ENCODE measurements at places on chromosomes 1 and 21. TPM values are rescaled to one million over a fixed set of nuclear protein-coding genes. Genes with fewer than 3 reads are reported as not detected.

SMPDL3B gene
- total RNA-seq = 37.8 TPM

OR2AK2 gene
- total RNA-seq = 0.67 TPM

DNA sequence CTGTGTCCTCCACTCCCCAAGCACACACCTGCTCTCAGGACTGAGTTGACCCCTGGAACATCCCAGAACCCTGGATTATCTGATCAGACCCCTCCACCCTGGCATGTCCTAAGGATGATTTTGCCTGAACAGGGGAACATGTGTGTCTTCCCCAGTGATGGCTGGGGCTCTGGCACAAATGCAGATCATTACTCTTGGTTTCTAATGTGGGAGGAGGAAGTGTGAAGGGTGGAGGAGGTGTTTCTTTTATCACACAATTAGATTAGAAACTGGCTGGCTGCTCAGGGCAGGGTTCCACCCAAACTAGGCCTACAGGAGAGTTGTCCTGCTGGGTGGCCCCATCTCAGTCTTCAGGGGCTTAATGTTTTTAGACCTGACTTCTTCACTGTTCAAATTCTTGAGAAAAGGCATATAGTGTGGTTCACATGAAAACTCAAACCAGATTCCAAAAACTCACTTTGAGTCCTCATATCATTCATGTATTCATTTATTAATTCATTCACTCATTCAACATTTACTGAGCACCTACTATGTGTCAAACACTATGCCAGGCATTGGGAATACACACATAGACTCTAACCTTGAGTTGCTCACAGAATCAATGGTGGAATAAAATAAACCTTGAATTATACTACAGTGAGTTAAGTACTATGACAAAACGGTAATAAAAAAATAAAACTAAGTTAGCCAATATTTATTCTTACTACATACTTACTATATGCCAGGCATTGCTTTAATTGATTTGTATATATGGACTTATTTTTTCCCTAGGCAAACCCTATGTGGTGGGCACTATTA is 221.8 kb upstream of the JUN start:
- H3K27ac ChIP-seq = no peak overlapping the region
- H3K4me3 ChIP-seq = no peak overlapping the region
- H3K36me3 ChIP-seq = no peaks in the 10 kb centered on the region
- DNase-seq = no peak
- H3K27me3 ChIP-seq = no peaks in the 10 kb centered on the region

DNA sequence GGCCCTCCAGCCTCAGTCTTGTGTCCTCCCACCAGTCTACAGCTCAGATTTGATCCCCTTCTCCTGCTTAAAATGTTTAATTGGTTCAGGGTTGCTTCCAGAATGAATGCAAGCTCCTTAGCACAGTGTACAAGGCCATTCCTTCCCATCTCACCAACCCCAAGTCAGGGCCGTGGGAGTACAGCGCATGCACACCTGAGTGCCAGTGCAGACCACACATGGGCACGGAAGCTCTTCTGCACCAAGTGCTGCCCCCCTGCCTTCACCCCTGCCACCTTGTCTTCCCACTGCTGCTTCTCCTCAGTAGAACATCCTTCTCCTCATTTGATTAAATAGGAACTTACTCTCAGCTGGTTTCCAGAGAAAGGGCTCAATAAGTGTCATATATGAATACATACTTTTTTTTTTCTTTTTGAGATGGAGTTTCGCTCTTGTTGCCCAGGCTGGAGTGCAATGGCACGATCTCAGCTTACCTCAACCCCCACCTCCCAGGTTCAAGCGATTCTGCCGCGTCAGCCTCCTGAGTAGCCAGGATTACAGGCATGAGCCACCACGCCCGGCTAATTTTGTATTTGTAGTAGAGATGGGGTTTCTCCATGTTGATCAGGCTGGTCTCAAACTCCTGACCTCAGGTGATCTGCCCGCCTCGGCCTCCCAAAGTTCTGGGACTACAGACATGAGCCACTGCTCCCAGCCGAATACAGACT is 9.3 kb downstream of the PMF1 start:
- no peaks in the 10 kb centered on the region for H3K4me1 ChIP-seq
- H3K36me3 ChIP-seq = peaks cover 28% of the 10 kb centered on the region
- H3K27ac ChIP-seq = no peak overlapping the region
- H3K27me3 ChIP-seq = no peaks in the 10 kb centered on the region
- DNase-seq = no peak

- H3K4me1 ChIP-seq = no peaks in the 10 kb centered on the region
- no peak overlapping the region for H3K4me3 ChIP-seq
- H3K36me3 ChIP-seq = no peaks in the 10 kb centered on the region
- no peak for DNase-seq
These were observed 416.4 kb downstream of the PTBP2 start for GRCh38 chr1:97137862-97138514.

C2CD4D gene
- total RNA-seq = 0.33 TPM

EXO5 gene
- 12.2 TPM for total RNA-seq

- no peak overlapping the region for H3K27ac ChIP-seq
- DNase-seq = peak; percentile 53
- H3K4me3 ChIP-seq = no peak overlapping the region
- H3K36me3 ChIP-seq = no peaks in the 10 kb centered on the region
- H3K27me3 ChIP-seq = no peaks in the 10 kb centered on the region
These were observed 5.4 kb upstream of the GJA8 start for GRCh38 chr1:147897029-147897752.

Measured in thyroid gland (tissue), 4 donors.